WTC11 (cell line): ENCODE measurements at places on chromosomes 6 and 20.

- H3K4me3 ChIP-seq, result no peak overlapping the region
- H3K4me1 ChIP-seq, result no peaks in the 10 kb centered on the region
- H3K27ac ChIP-seq, result no peak overlapping the region
- no peaks in the 10 kb centered on the region for H3K27me3 ChIP-seq
- no peak for DNase-seq
- no peaks in the 10 kb centered on the region for H3K36me3 ChIP-seq
Measured at GRCh38 chr6:45154679-45155078, 173.5 kb upstream of the RUNX2 start.

- H3K27me3 ChIP-seq, result no peaks in the 10 kb centered on the region
- H3K4me3 ChIP-seq, result no peak overlapping the region
- no peak overlapping the region for H3K27ac ChIP-seq
- peaks cover 4% of the 10 kb centered on the region; the same call in 1 of the 2 replicates for H3K36me3 ChIP-seq
Measured at GRCh38 chr6:11788043-11788442, 9.4 kb upstream of the ADTRP start.

DNA sequence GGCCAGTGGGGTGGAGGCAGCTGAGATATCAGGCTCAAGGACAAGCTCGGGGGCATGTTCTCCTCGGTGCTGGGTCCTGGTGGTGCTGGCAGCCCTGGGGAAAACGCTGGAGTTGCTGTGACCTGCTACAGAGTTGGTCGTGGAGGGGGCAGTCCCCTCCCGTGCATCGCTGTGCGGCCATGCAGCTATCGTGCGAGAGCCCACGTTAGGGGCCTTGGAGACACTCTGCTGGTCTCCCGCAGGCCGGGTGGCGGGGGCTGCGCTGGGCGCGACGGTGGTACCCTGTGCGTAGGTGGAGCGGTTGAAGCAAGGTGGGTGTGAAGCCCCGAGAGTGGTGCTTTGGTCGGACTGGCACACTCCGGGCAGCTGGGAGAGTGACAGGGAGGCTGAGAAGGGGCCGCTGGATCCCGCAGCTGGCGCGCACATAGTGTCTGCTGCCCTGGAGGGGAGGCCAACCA, 12.0 kb downstream of the LRRN4 start:
- no peak for DNase-seq
- H3K27me3 ChIP-seq, result no peaks in the 10 kb centered on the region
- peaks cover 16% of the 10 kb centered on the region for H3K36me3 ChIP-seq
- H3K4me3 ChIP-seq, result no peak overlapping the region

- no peak overlapping the region for H3K27ac ChIP-seq
- H3K4me3 ChIP-seq, result no peak overlapping the region
Measured at GRCh38 chr20:1177680-1178079, 7.1 kb downstream of the TMEM74B start.

GRCh38 chr20:34579191-34579978, 20.9 kb downstream of the MAP1LC3A start:
- H3K27ac ChIP-seq, result 0 out of 2 replicates have a peak overlapping the region, but pooled peaks have one; percentile 42
- DNase-seq, result no peak
- no peaks in the 10 kb centered on the region for H3K4me1 ChIP-seq
- H3K4me3 ChIP-seq, result no peak overlapping the region
- peaks cover 5% of the 10 kb centered on the region; the same call in 1 of the 2 replicates for H3K36me3 ChIP-seq
- H3K27me3 ChIP-seq, result no peaks in the 10 kb centered on the region

DNA sequence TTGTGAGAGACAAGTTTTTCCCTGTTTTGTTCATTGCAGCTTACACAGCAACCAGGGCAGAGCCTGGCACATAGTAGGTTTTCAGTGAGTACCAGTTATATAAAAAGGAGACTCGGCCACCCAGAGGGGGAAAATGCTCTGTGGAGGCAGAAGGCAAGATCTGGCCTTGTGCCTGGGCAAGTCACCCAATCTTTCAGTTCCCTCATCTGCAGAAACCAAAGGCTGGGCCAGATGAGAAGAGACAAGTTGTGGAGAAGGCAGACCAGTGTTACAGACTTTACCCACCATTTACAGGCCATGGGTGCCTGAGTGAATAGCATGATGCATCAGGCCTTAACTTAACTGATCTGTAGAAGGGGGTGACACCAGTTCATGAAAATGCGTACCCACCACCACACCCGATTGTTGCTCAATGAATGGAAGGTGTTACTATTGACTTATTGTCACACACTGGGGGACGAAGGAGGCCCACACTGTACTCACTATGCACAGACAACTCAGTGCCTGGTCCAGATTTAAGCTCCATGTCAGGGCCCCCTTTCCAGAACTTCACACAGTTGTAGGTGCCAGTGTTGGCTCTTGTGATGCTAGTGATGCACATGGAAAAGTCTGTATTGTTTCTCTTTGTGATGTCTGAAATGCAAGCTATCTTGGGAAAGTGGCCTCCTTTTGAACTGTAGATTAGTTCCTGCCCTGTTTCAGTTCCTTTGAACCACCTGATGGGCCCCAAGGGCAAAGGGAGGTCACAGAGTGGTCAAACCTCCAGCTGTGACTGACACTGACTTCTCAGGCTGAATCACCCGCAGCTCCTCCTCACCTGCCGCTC, 64.3 kb upstream of the SIRPG start:
- DNase-seq, result peak; percentile 67
- H3K27ac ChIP-seq, result no peak overlapping the region
- peaks cover 97% of the 10 kb centered on the region for H3K27me3 ChIP-seq
- H3K4me3 ChIP-seq, result no peak overlapping the region
- peaks cover 27% of the 10 kb centered on the region for H3K4me1 ChIP-seq

- no peak overlapping the region for H3K4me3 ChIP-seq
- peaks cover 3% of the 10 kb centered on the region; the same call in 1 of the 2 replicates for H3K36me3 ChIP-seq
- H3K27ac ChIP-seq, result no peak overlapping the region
- no peaks in the 10 kb centered on the region for H3K4me1 ChIP-seq
Measured at GRCh38 chr6:35552285-35552917, 39.7 kb upstream of the TULP1 start.
